ENCODE measurements at places on chromosomes 6 and 20. TPM values are rescaled to one million over a fixed set of nuclear protein-coding genes. Genes with fewer than 3 reads are reported as not detected.

FERMT1 gene
- 3.5 TPM for total RNA-seq

CEP43 gene
- 39.5 TPM for total RNA-seq

DNA sequence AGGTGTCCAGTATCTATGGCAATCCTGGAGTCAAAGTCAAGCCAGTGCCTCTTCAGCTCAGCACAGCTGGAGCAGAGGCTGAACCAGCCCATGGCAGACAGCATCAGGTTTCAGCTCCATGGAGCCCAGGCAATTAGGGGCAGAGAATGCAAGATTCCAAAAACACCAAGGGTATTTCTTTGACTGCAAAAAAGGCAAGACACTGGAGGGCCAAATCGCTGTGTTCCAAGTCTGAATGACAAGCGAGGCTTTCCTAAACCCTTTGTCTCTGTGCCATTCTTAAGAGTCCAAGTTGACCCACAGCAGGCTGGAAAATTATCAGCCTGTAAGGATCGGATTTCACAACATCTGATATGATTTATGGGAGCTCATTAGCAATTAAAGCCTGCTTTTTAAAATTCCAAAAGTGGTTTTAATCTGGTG, 49.7 kb upstream of the TGM3 start:
- H3K4me3 ChIP-seq, result no peak overlapping the region
- no peak for DNase-seq
- H3K27ac ChIP-seq, result no peak overlapping the region
- H3K36me3 ChIP-seq, result no peaks in the 10 kb centered on the region
- H3K27me3 ChIP-seq, result no peaks in the 10 kb centered on the region

DNA sequence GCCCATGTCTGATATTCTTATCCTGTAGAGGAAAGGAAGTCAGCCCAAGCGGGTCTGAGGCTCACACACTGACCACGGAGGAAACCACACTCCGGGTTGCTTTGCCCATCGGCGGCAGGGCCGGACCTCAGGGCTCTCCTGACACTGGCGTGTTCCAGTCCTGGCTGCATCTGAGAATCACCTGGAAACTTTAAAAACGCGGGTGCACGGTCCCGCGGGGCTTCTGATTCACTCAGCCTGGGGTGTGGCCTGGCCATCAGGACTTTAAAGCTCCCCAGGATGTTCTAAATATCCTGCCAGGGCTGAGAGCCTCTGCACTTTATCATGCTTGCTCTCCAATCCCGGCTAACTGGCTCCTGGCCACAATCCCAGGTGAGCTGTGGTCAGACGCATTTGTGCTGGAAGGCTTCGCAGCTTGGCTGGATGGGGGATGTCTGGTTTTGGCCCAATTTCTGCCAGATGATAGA, 47.7 kb upstream of the DACT2 start:
- H3K27ac ChIP-seq, result no peak overlapping the region
- H3K4me3 ChIP-seq, result no peak overlapping the region
- H3K36me3 ChIP-seq, result no peaks in the 10 kb centered on the region
- peaks cover 3% of the 10 kb centered on the region for H3K4me1 ChIP-seq
- peak; percentile 47 for DNase-seq

DNA sequence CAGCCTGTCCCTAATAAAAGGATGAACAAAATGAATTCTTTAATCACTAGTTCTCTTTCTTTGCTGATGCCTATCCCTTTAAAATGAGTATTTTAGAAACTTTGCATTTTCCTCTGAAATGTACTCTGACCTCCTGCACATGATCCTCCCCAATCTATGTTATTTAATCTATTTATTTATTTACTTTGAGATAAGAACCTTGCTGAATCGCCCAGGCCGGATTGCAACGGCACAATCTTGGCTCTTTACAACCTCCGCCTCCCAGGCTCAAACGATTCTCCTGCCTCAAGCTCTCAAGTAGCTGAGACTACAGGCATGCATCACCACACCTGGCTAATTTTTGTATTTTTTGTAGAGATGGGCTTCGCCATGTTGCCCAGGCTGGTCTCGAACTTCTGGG, 27.9 kb downstream of the ADTRP start:
- H3K4me3 ChIP-seq, result no peak overlapping the region
- no peak for DNase-seq
- H3K4me1 ChIP-seq, result peaks cover 2% of the 10 kb centered on the region
- H3K27ac ChIP-seq, result no peak overlapping the region
- no peaks in the 10 kb centered on the region for H3K36me3 ChIP-seq
- H3K27me3 ChIP-seq, result no peaks in the 10 kb centered on the region

DNA sequence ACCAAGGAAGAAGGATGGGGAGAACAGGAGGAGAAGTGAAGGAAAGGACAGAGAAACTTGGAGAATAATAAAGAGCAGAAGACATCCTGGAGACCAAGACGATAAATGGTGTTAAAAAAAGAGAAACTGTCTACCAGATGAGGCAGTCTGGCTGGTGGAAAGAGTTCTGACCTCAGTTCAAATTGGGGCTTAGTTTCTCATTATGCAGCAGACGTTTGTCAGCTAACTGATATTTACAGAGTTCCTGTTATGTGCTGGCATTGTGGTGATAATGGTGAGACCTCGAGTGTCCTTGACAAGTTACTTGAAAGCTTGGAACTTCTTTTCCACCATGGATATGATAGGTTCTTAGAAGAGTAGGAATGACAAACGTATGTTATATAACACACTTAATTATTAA, 142.7 kb downstream of the LRRC1 start:
- no peak for DNase-seq
- no peak overlapping the region for H3K4me3 ChIP-seq
- no peaks in the 10 kb centered on the region for H3K36me3 ChIP-seq

GRCh38 chr6:117955684-117956256, 48.7 kb downstream of the SLC35F1 start:
- no peaks in the 10 kb centered on the region for H3K4me1 ChIP-seq
- no peaks in the 10 kb centered on the region for H3K27me3 ChIP-seq
- H3K27ac ChIP-seq, result no peak overlapping the region
- H3K36me3 ChIP-seq, result no peaks in the 10 kb centered on the region
- no peak for DNase-seq
- no peak overlapping the region for H3K4me3 ChIP-seq

GRCh38 chr6:26520850-26521599, 17.1 kb upstream of the HMGN4 start:
- peak overlapping the region; percentile 97 for H3K27ac ChIP-seq
- H3K4me1 ChIP-seq, result peaks cover 3% of the 10 kb centered on the region
- DNase-seq, result peak; percentile 91
- H3K4me3 ChIP-seq, result peak overlapping the region; percentile 61
- H3K27me3 ChIP-seq, result no peaks in the 10 kb centered on the region

DNA sequence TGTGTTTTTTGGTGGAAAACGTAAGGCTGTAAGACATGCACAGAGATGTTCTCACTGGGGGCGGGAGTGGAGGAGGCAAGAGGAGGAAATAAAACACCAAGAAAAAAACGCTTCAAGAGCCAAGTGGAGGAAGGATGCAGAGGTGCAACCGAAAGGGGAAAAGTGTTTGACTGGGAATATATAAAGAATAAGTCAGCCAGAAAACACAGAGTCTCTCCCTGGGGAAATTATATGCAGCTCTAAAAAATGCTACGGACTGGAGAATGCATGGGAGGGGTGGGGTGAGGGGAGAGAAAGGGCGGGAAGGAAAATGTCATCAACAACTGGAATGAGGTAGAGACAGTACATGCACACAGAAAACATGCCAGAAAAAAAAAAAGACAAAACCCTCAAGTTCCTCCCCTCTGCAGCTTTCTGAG, 133.5 kb downstream of the SCML4 start:
- H3K4me3 ChIP-seq, result no peak overlapping the region
- DNase-seq, result no peak
- H3K36me3 ChIP-seq, result no peaks in the 10 kb centered on the region
- H3K27ac ChIP-seq, result peak overlapping the region; percentile 41
- H3K27me3 ChIP-seq, result no peaks in the 10 kb centered on the region

DNA sequence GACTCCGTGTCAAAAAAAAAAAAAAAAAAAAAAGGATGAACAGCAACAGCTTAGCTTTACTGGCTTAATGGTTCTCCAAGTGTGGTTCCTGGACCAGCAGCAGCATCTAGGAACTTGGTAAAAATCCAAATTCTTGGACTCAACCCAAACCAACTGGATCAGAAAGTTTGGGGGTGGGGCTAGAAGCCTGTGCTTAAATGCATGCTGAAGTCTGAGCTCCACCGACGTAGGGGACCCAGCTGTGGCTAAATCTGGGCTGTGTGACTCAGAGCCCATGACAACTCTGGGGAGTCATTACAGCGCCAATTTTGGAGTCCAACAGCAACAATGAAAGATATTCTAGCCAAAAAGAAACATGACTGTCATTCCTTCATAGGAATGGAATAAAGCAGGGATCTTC, 13.6 kb upstream of the CHD6 start:
- H3K4me1 ChIP-seq, result no peaks in the 10 kb centered on the region
- DNase-seq, result no peak
- H3K27ac ChIP-seq, result no peak overlapping the region
- no peaks in the 10 kb centered on the region for H3K36me3 ChIP-seq
- no peaks in the 10 kb centered on the region for H3K27me3 ChIP-seq

DNA sequence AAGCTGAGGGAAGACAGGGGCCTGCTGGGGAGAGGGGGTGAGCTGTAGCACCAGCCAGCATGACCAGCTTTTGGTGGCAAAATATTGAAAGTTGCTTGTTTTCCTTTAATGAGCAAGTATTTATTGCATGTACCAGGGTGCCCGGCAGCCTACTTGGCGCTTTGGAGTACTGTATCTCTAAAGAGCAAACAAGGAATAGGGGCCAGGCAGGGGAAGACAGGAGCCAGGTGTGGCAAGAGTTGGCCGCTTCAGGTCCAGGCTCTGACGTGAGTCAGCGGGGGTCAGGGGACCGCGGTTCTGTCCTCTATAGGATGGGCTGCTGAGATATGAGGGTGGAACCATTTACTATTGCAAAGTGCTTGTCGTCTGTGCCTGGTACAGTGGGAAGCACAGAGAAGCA, 63.1 kb downstream of the PSMG4 start:
- H3K4me3 ChIP-seq, result no peak overlapping the region
- H3K27ac ChIP-seq, result no peak overlapping the region
- H3K36me3 ChIP-seq, result no peaks in the 10 kb centered on the region
- no peaks in the 10 kb centered on the region for H3K27me3 ChIP-seq
- DNase-seq, result no peak

GRCh38 chr6:96381246-96381645, 140.4 kb upstream of the UFL1 start:
- no peak overlapping the region for H3K4me3 ChIP-seq
- H3K36me3 ChIP-seq, result no peaks in the 10 kb centered on the region
- H3K27ac ChIP-seq, result no peak overlapping the region
- no peak for DNase-seq

- H3K4me1 ChIP-seq, result peaks cover 2% of the 10 kb centered on the region
- DNase-seq, result no peak
- no peak overlapping the region for H3K27ac ChIP-seq
- no peaks in the 10 kb centered on the region for H3K36me3 ChIP-seq
Measured at GRCh38 chr6:37316071-37316470, 37.7 kb upstream of the RNF8 start.

DNA sequence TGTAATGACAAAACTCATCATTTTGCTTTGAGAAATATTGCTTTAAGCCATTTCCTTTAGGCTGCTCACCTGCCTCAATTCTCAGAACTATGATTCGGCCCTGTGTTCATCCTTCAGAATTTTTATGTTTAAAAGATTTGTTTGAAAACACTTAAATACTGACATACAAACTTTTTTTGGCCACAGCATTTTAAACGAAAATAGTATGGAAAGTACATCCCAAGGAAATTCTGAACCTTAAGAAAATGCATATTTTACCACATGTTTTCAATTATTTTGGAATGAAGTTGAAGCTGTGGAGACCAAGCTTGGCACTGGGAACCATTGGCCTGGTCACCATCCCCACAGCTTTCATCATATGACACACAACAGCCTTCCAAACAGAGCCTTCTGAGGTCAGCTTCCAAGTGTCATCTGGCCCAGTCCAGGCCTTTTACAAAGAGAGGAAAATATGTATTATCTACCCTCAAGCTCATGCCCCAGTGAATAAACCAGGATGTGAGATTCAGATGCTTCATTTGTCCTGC, 83.3 kb downstream of the SOD2 start:
- no peaks in the 10 kb centered on the region for H3K27me3 ChIP-seq
- H3K27ac ChIP-seq, result no peak overlapping the region
- no peaks in the 10 kb centered on the region for H3K36me3 ChIP-seq
- H3K4me3 ChIP-seq, result no peak overlapping the region

GRCh38 chr20:20261159-20261558, 106.7 kb upstream of the INSM1 start:
- no peaks in the 10 kb centered on the region for H3K36me3 ChIP-seq
- no peak for DNase-seq
- H3K4me1 ChIP-seq, result no peaks in the 10 kb centered on the region

DNA sequence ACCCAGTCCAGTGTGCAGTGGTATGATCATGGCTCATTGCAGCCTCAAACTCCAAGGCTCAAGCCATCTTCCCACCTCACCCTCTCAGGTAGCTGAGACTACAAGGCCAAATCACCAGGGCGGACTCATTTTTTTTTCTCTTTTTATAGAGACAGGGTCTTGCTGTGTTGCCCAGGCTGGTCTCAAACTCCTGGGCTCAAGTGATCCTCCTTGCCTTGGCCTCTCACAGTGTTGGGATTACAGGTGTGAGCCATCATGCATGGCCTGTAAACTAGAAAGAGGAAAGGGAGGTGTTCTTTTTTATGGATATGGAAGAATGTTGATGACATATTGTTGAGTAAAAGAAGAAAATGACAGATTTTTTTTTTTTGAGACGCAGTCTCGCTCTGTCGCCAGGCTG, 5.1 kb upstream of the BEND3 start:
- H3K27me3 ChIP-seq, result no peaks in the 10 kb centered on the region
- no peaks in the 10 kb centered on the region for H3K36me3 ChIP-seq
- no peak overlapping the region for H3K27ac ChIP-seq
- DNase-seq, result no peak
- H3K4me1 ChIP-seq, result no peaks in the 10 kb centered on the region

DNA sequence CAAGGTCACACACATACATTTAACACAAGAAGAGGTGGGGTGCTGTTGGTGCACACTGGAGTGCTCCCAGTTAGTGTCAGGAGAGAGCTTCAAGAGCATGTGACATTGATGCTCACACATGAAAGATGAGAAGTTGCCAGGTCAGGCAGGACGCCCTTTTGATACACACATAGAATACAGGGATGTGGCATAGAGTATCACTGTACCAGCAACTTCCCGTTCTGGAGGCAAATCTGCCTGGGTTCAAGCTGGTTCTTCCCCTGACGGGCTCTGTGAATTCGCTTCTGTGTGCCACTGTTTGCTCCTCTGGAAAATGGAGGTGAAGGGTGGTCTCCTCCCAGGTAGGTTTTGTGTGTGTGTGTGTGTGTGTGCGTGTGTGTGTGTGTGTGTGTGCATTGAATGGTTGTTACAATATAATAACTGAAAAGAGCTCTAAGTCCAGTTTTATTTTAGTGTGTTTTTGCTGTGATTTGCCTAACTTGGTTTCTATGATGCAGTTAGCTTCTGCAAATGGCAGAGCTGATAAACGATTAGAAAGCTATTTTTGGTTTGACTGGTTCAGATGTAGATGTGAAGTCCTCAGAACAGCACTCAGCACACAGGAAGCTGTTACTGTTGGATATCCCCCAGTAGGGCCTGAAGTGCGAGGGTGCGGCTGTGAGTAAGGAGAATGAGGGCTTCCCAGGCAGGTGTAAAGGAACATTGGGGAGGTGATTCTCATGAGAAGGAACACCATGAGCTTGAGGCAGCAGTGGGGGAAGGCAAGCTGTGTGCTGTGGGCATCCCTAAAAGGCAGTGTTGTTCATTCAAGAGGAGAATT, 53.4 kb downstream of the HIVEP1 start:
- peaks cover 9% of the 10 kb centered on the region for H3K4me1 ChIP-seq
- no peak overlapping the region for H3K4me3 ChIP-seq
- no peak overlapping the region for H3K27ac ChIP-seq
- no peak for DNase-seq
- no peaks in the 10 kb centered on the region for H3K36me3 ChIP-seq
